ENCODE measurements at places on chromosomes 13 and 19.

GRCh38 chr19:6736169-6736916 lies 1.0 kb downstream of the GPR108 start:
- peak; percentile 56 for DNase-seq

GRCh38 chr13:94656766-94657165 lies 55.1 kb downstream of the GPR180 start:
- DNase-seq: no peak

GRCh38 chr13:25922376-25922775 lies 129.4 kb downstream of the SHISA2 start:
- DNase-seq: no peak

DNA sequence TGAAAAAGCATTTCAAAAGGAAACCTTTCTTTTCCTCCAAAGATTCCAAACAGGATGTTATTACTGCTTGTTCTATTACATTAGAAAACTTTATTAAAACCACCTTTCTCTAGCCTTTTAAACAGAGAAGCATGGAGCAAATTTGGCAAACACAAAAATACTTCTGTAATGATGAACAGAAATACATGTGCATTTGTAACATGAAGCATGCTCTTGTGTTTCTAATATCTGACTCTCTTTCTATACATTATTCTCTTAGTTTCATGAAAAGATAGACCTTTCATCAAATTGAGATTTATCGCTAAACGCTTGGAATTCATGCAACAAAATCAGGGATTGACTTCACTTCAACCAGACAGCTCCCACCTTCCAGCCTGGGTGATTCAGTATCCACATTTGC lies 152.8 kb upstream of the IRS2 start:
- DNase-seq: no peak

DNA sequence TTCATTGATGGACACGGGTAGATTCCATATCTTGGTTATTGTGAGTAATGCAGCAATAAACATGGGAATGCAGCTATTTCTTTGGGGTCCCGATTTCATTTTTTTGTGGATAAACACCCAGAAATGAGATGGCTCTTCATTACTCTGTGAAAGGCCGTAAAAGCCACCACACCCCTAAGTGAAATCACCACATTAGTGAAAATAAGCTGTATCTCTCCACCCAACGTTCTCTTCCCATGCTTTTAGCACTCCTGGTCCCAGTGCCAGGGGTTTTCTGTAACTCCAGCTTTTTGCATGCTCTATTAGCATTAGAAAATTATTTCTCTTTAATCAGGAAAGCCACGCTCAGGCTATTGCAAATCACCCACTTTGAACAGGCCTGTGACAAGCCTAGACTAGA lies 15.8 kb downstream of the CHAMP1 start:
- no peak for DNase-seq

DNA sequence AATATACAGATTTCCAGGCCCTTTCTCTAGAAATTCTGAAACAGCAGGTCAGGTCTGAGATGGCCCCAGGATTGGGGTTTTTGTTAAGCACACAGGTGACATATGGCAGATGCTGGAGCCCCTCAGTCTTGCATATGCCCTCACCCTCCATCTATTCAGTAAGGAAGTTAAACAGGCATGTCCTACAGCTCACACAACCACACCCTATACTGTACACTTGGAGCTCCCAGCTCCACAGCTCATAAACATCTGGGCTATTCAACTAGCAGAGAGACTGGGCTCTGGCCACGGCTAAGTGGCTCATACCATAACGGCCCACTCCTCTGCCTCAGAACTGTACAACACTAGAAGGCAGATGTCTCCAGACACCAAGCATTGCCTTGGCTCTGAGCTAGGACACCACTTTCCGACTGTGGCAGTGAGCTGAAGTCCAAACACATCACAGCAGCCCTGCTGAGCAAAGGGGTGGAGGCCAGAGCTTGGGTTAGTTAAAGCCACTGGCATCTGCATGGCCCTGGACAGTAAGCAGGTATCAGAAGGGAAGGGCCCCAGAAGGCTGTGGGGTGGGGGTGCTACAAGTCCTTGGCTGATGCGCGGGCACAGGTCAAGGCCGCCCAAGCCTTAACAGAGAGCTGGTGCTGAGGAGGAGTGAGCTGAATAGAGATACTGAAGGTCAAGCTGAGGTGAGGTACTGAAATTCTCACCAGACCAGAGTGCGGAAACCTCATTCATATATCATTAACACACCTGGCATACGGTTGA lies 79.1 kb downstream of the ABCC4 start:
- DNase-seq: no peak

DNA sequence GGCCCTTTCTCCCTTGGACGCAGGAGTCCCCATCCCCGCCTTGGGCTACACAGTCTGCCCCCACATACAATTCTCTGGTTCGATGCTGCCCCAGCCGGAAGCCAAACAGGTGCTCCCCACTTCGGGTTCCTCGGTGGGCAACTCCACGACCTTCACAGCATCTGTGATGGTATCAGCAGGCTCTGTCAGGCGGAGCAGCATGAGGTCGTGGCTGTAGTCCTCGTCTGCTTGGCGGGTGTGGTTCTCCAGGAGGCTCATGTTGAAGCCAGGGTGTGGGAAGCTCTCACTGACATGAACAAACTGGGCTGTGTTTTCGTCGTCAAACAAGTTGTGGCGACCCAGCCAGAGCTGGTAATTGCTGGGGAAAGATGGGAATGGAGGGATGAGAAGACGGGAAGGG lies 3.5 kb downstream of the KLK1 start:
- no peak for DNase-seq

DNA sequence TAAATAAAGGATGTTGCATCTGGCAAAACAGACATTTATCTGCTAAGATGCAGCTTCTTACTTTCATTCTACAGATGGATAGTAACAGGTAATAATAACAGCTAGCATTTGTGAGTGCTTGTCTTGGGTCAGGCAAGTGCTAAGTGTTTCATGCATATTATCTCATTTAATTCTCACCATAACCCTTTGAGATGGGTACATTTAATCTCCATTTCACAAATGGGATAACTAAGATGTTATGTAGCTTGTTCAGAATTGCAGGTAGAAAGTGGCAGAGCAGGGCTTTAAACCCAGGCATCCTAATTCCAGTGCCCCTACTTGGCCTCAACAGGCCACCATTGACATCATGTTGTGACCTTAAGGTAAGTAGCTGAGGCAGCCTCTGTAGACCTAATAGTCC lies 69.8 kb downstream of the LMO7 start:
- DNase-seq: no peak

All from stimulated activated CD4-positive, alpha-beta T cell treated with anti-CD3 and anti-CD28 coated beads, TNF-alpha, amount 100 ng/mL, for 4 hours (primary cell).